ENCODE measurements at places on chromosomes 13 and 19.

- no peak for DNase-seq
Observed at GRCh38 chr19:49669516-49669915, 3.8 kb downstream of the BCL2L12 start.

DNA sequence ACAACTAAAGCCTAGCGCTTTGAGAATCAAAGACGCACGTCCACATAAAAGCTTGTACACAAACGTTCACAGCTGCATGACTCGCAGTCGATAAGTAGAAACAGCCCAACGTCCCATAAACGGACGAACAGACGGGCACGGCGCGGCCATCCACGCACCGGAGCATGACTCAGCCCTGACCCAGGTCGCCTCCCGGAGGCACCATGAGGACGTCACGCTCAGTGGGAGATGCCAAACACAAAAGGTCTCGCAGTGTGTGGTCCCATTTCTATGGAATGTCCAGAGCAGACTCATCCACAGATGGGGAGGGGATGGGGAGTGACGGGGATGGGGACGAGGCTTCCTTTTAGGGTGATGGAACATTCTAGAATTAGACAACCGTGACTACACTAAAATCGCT lies 9.4 kb downstream of the POLRMT start:
- no peak for DNase-seq

DNA sequence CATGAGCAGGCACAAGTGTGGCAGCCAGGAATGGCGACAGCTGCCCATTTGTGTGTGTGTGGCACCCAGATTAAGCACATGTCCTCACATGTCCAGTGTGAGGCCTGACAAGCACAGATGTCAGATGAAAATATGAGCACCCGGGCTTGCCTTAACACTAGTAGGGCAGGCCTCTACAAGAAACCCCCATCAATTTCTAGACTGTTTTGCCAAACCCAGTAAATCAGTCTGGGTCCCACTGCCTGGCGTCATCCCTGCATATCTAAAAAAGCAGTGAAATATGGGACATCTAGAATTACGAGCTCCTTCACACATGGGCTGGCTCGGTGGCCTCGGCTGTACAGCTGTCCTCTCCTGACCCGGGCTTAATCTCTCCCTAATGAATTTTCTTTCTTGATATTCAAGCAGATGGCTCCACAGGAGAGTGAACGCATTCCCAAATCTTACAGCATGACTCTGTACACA lies 432.7 kb downstream of the FOXO1 start:
- DNase-seq, result no peak

DNA sequence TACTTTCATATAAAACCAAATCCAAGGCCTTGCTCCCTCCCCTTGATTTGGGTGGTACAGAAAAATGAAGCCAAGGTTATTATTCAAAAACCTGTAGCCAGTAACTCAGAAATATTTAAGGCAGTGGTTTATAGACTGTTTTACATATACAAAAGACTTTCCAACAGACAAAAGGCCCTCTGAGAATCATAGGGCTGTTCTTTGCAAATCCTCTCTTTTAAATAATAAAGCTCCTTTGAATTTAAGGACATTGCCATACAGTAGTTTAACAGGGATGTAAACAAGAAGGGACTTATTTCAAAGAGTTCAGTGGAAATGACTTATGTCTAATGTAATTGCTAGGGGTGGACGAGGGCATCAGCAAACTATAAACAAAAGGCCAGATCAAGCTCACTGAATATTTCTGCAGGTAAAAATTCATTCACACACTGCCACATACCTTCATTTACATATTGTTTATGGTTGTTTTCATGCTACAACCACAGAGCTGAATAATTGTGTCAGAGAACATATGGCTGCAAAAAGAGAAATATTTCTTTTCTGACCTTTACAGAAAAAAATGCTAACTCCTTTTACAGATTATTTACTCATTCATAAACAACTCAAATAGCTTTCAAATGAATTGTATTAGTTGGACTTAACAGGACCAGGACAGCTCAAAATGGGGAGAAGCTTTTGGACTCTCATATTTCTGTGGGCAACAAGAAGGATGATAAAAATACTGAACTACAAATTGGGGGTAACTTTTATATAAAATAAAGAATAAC lies 665.6 kb downstream of the SLITRK1 start:
- no peak for DNase-seq

DNA sequence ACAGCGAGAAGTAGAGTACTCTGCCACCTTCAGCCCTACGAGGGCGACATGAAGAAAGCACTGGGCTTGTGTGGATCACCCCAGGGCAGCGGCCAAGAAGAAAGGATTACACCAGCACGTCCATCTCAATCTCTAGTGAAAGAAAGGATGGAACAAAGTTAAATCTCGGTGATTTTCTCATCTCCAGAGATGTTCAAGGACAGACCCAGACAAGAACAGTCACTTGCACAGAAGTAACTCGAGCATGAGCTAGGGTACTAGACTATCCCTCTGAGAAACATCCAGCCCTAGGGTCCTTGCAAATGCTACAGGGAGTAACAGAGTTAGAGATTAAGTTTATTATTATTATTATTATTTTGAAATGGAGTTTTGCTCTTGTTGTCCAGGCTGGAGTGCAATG lies 106.7 kb downstream of the CRYL1 start:
- no peak for DNase-seq

- DNase-seq, result no peak
Observed at GRCh38 chr19:43532571-43532961, 422 bp upstream of the ZNF575 start.

GRCh38 chr19:55451965-55452748 lies 9.1 kb upstream of the SHISA7 start:
- DNase-seq, result peak; percentile 61

- no peak for DNase-seq
Observed at GRCh38 chr19:35267353-35267817, 1.4 kb upstream of the USF2 start.

- no peak for DNase-seq
Observed at GRCh38 chr13:78185700-78186099, 267.1 kb upstream of the EDNRB start.

- no peak for DNase-seq
Observed at GRCh38 chr13:112171570-112171965, 104.6 kb downstream of the SOX1 start.

- DNase-seq, result no peak
Observed at GRCh38 chr19:16623576-16623975, 4.4 kb downstream of the MED26 start.

DNA sequence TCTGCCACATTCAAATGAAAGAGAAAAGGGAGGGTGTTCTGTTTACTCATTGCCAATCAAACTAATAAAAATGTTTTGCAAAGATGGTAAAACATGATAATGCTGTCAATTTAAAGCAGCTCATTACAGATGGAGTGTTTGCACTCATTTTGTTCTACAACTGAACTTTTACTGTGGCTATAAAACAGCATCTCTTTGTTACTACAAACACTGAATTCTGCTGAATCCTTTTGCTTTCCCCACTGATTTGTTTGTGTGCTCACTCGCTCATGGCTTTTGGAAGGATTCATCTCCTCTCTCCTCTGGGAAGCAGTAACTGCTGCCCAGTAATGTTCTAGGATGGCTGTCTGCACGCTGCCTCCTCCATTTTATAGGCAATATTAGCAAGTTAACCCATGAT lies 434.5 kb downstream of the PCDH9 start:
- no peak for DNase-seq

DNA sequence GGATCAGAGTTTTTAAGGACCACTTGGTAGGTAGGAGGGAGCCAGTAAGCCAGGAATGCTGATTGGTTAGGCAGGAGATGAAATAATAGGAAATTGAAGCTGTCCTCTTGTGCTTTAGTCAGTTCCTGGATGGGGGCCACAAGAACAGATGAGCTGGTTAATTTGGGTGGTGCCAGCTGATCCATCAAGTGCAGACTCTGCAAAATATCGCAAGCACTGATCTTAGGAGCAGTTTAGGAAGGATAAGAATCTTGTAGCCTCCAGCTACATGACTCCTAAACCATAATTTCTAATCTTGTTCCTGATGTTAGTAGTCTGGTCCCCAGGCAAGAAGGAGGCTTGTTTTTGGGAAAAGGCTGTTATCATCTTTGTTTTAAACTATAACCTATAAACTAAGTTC lies 117.9 kb upstream of the GPR12 start:
- no peak for DNase-seq

GRCh38 chr19:35528218-35529038 lies at the start of gene SBSN:
Gene SBSN, minus strand, starts transcription at chr19:35528311. Its CDS starts 30 bp downstream, at chr19:35528281.
- DNase-seq, result no peak

GRCh38 chr13:107866941-107867623 lies 348.3 kb downstream of the LIG4 start:
- DNase-seq, result no peak

DNA sequence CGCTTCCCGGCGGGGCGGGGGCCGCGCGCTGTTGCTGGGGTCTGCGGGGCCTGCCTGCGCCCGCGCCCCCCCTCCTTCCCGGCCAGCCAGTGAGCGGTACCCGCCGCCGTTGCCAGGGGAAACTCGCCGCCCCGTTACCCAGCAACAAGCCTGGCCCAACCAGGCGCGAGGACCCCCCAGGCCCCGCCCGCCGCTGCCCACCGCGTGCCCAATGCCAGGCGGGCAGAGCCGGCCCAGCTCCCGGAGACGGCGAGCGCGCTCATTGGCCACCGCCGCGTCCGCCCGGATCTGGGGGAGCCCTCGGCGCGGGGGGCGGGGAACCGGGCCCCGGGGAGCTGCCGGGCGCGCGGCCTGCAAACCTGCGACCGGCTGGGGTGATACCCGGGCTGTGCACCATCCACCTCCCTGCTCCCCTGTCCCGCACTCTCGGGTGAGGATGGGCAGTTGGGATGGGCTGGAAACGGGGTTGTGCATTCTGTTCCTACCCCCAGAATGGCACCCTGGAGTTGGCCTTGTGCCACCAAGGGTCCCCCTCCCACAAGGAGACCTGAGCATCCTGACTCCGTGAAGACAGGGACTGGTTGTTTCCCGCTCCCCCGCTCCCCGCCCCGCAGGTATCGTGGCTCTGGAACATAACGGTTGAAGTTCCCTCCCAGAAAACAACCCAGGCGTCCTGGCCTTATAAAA lies 8.8 kb upstream of the BBC3 start:
- peak; percentile 55 for DNase-seq

- no peak for DNase-seq
Observed at GRCh38 chr19:12606796-12607195, 3.8 kb downstream of the ZNF490 start.

DNA sequence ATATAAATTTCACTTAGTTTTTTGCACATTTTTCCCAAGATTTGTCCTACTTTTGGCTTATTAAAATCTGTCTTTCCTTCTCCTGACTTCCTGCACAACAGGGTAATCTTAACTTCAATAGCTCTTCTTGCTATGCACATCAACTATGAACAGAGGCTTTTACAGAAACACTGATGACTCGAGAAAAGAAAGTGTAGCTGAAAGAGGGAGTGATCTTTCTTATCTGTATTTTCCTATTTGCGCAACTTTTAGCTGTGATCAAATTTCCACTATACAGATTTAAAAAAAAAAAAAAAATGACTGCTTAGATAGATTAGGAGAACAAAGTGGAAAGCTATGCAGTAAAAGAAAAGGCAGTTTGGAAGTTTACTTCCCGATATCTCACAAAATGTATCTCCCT lies 406.9 kb downstream of the LIG4 start:
- no peak for DNase-seq

- DNase-seq, result no peak
Observed at GRCh38 chr13:77918391-77919245, at the start of gene EDNRB. Gene EDNRB, minus strand, starts transcription at chr13:77918831. Its CDS starts 258 bp downstream, at chr13:77918573.

- no peak for DNase-seq
Observed at GRCh38 chr13:27708325-27708724, 84.0 kb upstream of the GSX1 start.

DNA sequence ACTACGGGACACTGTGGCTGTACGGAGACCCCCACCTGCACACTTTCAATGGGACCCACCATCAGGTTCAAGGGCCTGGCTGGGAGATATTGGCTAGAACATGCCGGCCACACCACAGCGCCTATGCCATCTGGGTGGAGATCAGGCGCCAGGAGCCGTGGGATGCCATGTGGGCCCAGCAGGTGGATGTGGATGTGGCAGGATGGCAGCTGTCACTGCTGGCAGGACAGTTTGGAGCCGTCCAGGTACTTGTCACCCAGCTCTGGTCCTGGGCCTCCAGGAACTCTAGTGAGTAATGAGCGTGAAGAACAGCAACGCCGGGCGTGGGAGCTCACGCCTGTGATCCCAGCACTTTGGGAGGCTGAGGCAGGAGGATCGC lies 15.7 kb upstream of the FXYD3 start:
- DNase-seq, result no peak

DNA sequence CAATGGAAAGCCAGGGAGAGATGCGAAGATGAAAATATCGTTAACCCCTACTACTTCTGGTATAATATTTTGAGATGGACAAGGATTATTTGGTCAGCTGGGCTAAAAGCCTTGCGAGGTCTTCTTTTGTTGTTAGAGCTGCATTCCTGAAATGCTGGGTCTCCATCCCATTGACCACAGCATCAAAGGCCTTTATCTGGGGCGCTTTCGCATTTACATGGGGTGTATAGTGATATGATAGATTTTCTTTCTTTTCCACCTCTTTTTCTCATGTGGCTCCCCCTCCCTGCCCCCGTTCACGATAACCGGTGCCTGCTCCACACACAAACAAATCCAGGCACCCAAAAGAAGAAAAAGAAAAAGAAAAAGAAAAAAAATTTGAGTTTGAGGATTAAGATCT lies 77.5 kb downstream of the ZNF536 start:
- DNase-seq, result no peak

DNA sequence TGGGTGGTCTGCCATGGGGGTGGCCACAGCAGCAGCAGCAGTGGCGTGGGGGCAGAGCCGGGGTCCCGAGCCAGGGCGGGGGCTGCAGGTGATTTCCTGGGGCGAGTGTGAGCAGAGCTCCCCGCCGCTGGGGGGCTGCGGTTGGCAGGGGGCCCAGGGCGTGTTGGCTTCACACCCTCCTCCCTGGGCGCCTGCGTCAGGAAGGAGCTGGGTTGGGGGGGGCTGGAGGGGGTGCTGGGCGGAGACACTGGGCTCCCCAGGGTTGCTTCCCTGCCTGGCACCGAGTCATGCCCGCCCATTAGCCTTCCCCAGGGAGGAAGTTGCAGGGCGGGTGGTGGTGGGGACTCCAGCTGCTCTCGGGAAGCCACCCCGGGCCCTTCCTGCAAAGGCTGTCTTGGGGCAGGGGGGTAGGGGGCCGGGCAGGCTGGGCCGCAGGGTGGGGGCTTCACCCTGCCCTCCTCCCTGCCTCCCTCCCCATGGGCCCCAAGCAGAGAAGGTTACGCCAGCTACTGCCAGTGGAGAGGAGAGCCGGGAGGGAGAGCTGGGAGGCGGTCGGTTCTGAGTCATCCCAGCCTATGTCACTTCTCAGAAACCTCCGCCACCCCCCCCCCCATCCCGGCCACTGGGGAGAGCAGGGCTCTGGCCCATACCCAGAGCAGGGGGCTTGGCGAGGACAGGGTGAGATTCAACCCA lies 4.6 kb downstream of the MIDN start:
- peak; percentile 77 for DNase-seq

GRCh38 chr19:53868091-53868891 lies 608 bp downstream of the MYADM start:
- DNase-seq, result peak; percentile 71
